ENCODE measurements at places on chromosomes 2 and 18.

DNA sequence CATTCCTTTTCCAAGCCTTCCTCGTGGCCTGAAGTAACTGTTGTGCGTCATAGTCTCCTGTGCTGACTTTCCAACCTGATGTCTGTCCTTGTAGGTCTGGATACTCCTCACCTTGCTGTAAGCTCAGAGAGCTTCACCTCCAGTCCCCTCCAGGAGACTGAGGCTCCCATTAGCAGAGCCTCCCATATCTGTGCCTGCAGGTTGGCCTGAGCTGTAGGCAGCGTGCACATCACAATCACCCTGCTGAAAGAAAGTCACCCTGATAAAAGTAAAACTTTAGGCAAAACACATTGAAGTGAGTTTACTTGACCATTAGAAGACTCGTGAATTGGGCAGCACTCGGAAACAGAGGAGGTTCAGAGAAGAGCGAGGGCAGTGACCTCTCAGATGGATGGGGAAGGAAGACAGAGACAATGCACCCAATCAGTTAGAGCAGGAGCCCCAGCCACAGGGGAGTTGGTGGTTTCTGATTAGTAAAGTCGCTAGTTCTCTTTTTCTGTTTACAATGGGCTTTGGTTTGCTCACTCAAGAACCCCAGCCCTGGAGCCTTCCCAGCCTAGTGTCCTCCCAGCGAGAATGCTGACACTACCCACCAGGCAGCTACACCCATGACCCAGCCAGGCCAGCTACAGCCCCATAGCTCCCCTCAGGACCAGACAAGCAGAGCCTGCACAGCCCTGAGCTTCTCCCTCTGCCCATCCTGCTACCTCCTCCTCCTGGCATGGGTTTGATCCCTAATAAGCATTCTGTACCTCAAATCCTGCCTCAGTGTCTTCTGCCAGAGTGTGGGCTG, 12.1 kb upstream of the TPO start:
- no peak for DNase-seq

DNA sequence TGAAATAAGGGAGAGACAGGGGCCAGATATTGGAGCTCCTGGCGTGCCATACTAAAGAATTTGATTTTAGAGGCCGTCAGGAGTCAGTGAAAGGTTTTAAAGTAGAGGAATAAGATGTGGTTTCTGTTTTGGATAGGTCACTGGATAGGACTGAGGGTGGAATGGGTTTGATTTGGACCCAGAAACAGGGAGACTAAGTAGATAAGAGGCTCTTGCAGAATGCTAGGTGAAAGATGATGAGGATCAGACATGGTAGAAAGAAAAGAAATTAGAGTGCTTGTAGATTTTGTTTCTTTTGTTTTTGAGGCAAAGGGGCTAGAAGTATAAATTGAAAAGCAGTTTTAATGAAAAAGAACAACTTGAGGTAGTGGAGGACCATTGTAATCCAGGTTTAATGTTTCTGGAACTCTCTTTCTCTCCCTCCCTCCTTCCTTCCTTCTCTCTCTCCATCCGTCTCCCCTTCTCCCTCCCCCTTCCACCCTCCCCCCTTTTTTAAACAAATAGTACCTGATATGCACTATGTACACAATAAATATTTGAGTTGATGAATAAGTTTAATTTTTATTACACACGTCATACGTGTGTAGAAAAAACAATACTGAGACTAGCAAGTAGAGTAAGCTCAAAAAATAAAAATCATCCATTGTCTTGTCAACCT, 1.9 kb downstream of the NDUFV2 start:
- no peak for DNase-seq

DNA sequence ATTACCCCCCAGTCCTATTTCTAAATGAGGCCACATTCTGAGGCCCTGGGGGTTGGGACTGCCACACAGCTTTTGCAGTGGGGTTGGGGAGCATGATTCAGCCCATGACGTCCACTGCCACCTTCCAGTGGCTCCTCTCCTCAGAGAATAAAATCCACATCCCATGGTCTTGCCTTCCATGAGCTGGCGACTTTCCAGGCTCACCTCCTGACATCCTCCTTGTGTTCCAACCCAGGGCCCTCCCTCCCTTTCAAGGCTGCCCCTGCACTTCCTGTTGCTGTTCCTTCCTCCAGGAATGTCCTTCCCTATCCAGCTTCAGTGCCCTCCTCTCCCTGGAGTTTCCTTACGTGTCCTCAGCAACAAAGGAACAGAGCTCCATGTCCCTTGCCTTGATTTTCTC, 187.3 kb upstream of the ID2 start:
- no peak for DNase-seq

DNA sequence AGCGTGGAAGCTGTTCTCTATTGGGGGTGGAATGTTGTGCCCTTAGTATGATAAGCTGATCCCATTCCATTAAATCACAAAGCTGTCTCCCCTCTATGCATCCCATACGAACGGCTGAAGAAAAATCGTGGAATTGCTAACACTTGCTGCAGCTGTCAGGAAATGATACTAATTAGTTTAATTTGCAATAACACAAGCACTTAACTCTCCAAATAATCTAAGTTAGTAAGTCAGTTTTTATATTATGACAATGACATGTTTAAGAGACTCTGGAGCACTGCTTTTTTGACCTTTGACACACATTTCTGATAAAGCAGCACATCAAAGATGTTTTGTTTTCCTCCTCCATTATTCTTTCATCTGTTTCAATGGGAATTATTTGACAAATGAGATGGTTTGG, 123.7 kb upstream of the SATB2 start:
- DNase-seq: no peak

DNA sequence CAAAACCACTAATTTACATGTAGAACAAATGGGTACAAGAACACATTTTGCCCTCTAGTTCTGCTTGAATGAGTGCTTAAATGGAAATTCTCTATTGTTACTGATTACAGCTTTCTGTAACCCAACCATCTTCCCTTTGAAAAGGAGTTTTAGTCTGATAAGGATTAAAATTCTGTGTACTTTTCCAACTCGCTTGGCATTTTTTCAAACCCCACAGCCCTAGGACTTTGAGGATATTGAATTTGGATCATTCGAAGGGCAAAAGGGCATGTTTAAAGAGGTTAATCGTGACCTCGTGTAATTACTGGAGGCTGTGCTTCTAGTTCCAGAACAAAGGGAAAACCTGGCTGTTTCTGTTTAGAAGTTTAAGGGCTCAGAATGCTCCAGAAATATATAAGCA, 432.3 kb downstream of the PID1 start:
- no peak for DNase-seq

DNA sequence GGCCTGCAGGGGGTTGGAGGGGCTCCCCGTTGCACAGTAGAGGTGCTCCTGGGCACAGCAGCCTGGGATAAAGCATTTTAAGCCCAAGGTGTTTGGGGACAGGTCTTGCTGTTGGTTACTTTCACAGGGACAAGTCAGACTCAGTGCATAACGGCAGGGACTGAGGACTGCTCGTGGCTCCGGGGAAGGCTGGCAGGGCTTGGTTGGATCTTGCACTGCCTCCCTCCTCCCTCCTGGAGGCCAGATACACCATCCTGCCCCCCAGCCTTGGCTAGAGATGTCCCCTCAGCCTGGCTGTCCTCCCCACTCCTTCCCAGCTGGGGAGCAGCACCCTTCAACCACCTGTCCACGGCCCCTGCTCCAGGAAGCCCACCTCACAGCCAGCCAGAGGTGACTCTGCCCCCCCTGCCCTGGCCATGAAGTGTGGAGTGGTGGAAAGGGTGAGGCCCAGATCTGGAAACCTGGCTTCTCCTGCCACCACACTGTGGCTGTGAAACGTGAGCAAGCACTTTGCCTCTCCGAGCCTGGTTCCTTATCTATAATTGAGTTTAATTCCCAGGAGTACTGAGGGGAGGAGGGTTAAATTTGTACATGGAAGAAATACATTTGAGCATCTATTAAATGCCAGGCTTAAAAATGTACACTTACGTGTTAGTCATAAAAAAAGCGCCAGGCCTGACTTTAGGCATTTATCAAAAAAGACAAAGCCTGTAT, 67.1 kb upstream of the TAF1B start:
- no peak for DNase-seq

DNA sequence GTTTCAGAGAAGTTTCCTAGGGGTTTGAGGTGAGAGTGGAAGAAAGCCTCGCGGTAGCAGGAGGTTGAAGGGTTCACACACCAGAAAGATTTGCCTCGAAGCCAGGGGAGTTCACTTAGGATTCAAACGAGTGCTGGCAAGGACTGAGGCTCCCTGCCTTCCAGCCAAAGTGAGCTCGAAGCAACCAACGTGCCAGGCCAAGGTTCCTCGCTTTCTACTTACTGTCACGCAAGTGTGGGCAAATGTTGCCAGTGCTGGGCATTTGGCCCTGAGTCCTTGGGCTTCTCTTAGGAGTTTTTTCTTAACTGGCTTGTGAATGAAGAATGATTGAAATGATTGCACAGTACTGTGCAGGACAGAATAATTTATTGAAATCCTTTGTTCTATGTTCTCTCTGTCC, 53.6 kb downstream of the TMEM178A start:
- DNase-seq: no peak

DNA sequence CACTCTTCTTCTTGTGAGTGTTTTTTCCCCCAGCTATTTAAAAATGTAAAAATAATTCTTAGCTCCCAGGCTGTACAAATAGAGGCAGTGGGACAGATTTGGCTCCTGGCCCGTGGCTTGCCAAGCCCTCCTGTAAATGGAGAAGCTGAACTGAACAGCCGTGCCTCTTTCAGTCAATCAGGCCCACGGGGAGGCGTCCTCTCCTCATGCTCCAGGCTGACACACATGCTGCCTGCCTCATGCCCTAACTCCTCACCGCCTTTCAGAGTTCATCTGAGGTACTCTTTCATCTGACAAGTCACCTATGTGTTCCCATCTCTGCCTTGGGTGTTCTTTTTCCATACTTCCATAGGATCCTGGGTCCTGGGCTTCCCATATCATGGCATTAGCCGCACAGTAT, 58.9 kb downstream of the BMP10 start:
- no peak for DNase-seq

- no peak for DNase-seq
These were observed 116.6 kb downstream of the GLI2 start for GRCh38 chr2:120852200-120852815.

GRCh38 chr18:23101861-23102432, 33.3 kb upstream of the CABLES1 start:
- no peak for DNase-seq

DNA sequence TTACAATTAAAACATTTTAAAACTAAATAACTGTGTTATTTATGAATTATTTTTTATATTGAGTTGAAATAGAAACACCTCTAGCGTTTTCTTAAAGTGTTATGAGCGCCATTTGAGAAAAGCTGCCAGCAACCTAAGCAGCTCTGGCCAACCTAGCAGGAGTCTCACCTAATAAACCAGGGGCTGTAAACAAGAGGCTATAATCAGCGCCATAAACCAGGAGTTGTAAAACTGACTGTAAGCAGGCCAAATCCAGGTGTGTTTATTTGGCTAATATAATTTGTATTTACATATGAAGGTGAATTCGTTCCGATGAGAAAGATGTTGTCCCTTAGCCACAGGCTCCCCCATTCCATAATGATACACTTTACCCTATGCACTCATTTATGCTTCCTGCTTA, 34.7 kb downstream of the LRRTM1 start:
- no peak for DNase-seq

GRCh38 chr18:36811955-36812354, 16.8 kb downstream of the TPGS2 start:
- DNase-seq: no peak
